ENCODE measurements at places on chromosomes 2 and 18.

GRCh38 chr18:61687317-61687716 lies 205.5 kb downstream of the RNF152 start:
- no peak for DNase-seq

- no peak for DNase-seq
Observed at GRCh38 chr2:796141-796985, 119.2 kb upstream of the TMEM18 start.

DNA sequence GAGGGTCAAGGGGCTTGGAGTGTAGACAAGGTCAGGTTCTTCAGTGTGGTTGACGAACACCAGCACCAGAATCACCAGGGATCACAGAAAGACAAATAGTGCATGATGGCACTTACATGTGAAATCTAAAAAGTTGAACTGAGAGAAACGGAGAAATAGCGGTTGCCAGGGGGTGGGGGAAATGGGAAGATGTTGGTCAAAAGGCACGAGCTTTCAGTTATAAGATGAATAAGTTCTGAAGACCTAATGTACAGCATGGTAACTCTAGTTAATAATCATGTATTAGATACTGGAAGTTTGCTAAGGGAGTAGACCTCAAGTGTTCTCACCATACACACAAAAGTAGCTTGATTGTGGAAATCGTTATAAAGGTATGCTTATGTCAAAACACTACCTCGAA lies 43.7 kb upstream of the DARS1 start:
- DNase-seq: no peak

GRCh38 chr2:637406-637776 lies 39.8 kb downstream of the TMEM18 start:
- no peak for DNase-seq

GRCh38 chr18:12057419-12058039 lies 36.1 kb upstream of the ANKRD62 start:
- no peak for DNase-seq

DNA sequence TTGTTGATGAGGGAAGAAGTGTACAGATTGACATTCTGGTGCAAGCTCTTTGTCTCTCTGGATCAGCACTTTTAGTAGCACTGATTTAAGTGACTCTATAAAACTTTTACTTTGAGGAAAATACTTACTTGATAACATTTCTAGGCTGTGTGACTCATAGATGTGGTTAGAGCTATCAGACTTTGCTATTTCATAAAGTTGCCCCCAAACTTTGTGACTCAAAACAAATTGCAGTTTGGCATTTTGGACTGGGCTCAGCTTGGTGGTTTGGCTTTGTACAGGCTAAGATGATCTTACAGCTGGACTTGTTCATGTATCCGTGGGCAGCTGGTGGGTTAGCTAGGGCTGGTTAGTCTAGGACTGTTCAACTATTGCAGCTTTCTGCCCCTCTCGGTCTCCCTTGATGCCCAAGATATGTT lies 42.1 kb upstream of the GLS start:
- DNase-seq: no peak

- DNase-seq: no peak
Observed at GRCh38 chr18:11163665-11164064, 14.3 kb upstream of the PIEZO2 start.

GRCh38 chr2:205002390-205002789 lies 457.1 kb downstream of the PARD3B start:
- DNase-seq: no peak

DNA sequence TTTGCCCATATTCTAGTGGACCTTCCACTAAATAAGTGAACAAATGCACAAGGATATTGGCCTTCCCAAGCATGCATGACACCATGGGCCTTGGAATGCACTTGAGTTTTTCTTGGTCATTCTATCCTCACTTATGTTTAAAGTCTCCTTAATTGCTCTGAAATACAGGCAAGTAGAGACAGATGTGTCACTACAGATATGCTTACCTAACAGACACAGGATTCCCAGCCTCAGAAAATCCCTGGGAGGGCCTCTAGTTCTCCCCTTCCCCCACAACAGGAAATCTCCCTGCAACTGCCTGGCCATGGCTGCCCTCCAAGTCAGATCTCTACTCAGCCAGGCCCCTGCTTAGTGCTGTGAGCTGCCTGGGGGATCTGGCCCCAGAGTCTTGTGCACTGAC lies 445.2 kb downstream of the IRS1 start:
- no peak for DNase-seq

DNA sequence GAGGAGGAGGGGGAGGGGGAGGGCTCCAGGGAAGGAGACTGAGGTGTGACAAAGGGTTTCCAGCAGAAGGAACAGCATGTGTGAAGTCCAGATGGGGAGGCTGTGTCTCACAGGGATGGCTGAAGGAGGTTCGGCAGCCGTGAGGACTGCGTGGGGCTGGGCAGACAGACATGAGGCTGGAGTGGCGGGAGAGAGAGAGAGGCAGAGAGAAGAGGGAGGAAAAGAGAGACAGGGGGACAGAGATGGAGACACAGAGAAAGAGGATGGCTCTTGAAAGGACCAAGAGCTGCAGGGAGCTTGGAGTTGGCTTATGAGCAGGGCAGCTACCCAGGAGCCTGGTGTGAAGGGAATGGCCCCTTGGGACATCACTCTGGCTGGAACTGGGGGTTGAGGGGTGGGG lies 138.9 kb upstream of the ASB18 start:
- DNase-seq: no peak

- no peak for DNase-seq
Observed at GRCh38 chr2:195534971-195535370, 122.1 kb upstream of the SLC39A10 start.
